ENCODE measurements at places on chromosomes 12 and 14.

- no peak for DNase-seq
Measured at GRCh38 chr12:119781804-119782203, 95.3 kb downstream of the CIT start.

GRCh38 chr12:108613548-108613947 lies 15.7 kb upstream of the TMEM119 start:
- no peak for DNase-seq

DNA sequence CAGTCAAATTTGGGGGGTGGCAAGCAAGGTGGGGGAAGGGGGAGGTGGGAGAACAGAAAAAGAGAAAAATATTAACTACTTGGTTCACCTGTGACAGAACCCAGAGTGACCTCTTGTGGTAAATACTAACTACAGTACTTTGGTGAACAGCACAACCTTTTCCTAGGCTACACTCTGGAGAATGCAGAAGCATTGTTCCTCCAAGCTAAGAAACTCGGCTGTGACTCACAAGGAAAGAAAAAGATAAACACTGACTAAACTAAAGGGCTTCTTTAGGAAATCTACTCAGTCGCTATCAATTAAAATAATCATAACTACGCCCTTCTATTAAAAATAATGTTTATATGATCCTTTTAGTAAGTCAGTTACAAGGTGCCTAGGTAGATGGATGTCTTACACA lies 5.4 kb downstream of the KCNH5 start:
- DNase-seq = no peak

- no peak for DNase-seq
Measured at GRCh38 chr14:83697099-83697498, 1832.8 kb upstream of the FLRT2 start.

DNA sequence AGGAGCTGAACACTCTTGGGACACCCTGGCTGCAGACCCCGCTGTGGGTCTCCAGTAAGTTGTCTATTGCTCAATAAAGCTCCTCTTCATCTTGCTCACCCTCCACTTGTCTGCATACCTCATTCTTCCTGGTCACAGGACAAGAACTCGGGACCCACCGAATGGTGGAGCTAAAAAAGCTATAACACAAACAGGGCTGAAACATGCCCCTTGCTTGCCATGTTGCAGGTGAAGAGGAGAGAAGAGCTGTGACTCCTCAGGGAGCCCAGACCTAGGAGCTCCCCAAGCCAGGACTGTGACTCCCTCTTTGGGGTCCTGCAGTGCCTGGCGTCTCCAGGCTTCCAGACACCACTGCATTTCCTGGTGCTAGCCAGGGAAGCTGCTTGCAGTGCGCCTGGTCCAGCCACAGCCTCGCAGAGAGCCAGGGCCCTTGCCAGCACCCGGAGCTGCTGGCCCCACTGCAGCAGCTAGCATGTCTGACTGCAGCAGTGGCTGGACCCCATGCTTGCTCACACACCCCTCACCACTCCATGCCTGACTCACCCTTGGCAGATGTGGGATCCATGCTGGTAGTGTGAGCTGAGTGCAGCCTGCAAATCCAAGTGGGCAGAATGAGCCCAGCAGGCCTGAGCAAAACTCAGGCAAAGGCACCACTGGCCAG lies 37.1 kb upstream of the OR5AU1 start:
- no peak for DNase-seq

- DNase-seq = peak; percentile 80
Measured at GRCh38 chr12:113103756-113104450, 31.7 kb downstream of the RASAL1 start.

- no peak for DNase-seq
Measured at GRCh38 chr12:61758661-61759060, 501.5 kb upstream of the USP15 start.

DNA sequence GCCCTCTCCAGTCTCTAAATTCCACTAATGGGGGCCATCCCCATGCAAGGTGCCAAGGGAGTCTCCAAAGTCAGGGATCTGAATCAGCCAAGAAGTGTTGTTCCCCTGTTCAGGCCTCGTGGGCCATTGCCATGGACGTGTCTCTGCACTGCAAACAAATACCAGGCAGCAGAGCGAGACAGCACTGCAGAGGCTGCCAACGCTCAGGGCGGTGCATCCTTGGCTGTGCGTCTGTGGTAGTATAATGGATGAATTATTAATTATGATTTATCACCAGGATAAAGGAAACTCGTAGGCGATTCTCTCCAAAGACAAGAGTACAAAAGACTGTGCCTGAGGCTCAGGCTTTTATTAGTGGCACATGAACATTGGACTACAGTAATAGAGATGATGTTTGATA lies 122.3 kb upstream of the NTF3 start:
- no peak for DNase-seq

DNA sequence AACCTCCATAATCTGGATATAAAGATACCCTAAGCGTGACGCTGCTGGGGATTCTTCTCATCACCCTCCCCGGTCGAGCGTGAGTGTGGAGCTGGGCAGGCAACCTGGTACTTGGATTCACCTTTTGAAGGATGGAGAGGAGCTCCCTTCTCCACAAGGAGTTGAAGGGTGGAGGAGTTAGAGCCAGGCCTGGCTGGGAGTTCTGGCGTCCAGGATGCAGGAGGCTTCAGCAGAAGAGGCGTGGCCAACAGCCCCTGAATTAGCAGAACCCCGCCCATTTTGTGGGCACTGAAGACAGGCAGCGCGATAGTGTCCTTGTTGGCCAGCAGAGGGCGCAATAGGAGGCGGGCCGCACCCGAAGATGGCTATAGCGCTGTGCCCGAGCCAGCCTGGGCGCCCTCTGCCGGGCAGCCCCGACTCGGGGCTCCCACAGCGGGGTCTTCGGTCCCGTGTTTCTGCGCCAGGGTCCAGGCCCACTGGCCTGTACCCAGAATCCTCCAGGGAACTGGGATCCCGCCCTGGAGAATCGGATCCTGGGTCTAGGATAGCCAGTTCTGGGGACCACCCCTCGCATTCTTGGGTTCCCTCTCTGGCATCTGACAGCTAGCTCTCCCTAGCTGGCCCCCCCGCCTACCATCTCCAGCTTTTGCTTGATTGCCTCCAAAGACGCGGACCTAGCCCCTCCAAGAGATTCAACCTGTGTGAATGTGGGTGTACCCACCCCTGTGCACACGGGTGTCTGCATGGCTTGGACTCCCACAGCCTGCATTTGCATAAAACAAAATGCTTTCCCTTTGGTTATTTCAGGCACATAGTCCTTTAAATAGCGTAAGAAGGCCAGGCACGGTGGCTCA lies 26.0 kb upstream of the SMUG1 start:
- peak; percentile 89 for DNase-seq

GRCh38 chr14:50560931-50561285 lies 963 bp downstream of the ATL1 start:
- peak; percentile 12 for DNase-seq

DNA sequence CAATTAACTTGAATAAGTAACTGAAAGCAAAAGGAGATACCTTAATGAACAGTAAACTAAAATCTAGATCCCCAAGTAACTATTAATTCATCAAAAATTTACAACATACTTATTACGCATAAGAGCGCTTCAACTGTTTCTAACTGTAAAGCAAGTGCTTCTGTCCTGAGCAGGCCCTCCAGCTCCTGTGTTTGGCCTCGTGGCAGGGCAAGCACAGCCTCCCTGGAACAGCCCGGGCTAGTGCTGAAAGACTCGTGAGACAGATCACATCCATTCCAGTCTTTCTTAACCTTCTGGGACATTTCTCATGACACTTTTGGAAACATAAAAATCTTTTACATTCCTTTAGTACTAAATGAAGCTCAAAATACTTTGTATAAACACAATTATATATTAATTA lies 178.8 kb upstream of the ABCD2 start:
- DNase-seq = no peak

DNA sequence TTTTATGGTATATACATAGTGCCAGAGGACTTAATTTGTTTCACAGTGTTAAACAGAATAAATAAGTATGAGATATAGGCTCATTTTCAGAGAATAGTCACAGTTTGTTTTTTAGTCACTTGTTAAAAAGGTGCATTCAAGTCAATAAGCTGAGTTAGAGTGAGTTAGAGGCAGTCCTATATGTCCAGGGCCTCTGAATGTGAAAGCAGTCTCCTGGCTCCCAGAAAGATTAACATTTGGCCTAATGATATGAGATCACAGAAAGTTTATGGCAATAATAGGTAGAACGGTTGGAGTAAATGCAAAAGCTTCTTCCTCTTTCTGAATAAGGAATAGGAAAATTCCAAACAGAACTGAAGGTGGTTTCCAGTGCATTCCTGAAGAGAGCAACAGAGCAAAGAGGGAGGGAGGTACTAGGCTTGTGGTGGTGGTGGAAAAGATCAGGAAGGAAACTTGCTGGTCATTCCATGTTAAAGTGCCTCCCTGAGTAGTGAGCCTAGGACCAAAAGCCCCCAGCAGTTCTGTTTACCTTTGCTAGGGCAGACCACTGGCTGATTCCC lies 54.4 kb downstream of the SLC38A4 start:
- no peak for DNase-seq

GRCh38 chr14:49945448-49946319 lies 52.8 kb downstream of the ARF6 start:
- DNase-seq = peak; percentile 34

DNA sequence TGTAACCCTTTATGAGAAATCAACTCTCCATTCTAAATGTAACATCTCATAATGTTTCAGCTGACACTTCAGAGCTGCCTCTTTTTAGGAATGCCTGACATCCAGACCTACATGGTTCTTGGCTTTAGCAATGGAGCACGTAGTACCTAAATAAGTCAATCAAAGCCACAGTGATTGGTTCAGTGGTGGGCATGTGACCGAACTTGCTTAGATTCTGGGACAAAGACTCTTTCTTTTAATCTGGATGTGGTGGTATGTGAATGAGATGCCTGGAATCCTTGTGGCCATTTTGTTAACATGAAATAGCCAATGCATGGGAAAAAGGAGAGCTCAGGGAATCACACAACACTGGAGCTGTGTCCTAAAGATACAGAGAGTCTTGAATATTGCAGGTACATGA lies 11.8 kb downstream of the GPR65 start:
- no peak for DNase-seq

GRCh38 chr14:47778631-47779030 lies 103.2 kb upstream of the MDGA2 start:
- DNase-seq = no peak

DNA sequence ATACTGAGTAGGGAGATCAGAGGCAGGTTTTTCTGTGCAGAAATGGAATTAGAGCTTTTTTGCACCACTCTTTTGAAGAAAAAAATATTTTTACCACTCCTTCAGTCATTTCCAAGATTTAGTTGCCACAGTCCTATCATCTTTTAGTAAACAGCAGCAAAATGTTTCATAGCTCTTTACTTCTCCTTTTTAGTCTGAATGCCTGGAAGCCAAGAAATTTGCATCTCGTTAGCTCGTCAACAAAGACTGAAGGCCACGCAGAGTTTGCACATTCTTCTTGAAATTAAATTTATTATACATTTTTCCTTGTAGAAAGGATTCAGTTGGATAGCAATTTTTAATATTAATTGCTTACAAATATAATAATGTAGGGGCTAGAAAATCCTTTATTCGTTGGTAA lies 544.5 kb upstream of the ATP2B1 start:
- no peak for DNase-seq

- DNase-seq = no peak
Measured at GRCh38 chr12:14921218-14921617, 17.1 kb downstream of the ERP27 start.

GRCh38 chr12:90090929-90091651 lies 382.5 kb upstream of the ATP2B1 start:
- DNase-seq = no peak

- DNase-seq = no peak
Measured at GRCh38 chr12:7093892-7094291, 1.6 kb upstream of the C1R start.

- no peak for DNase-seq
Measured at GRCh38 chr12:122265886-122266229, 436 bp downstream of the VPS33A start.

DNA sequence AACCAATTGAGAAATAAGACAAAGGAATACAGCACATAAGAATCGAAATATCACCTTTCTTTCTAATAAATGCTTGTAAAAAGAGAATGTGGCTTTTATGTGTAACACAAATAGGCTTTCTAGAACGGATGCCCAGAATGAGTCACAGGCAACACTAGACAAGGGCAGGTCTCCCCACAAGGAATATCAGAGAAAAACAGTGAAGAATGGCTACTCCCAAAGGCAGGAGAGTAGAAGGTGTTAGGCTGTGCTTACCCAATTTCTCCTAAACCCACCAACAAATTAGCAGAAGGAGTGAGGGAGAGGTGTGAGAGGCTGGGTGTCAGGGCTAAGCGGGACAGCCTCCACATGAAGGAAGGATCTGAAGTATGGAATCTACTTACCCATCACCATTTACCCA lies 55.2 kb downstream of the GALNT4 start:
- no peak for DNase-seq

DNA sequence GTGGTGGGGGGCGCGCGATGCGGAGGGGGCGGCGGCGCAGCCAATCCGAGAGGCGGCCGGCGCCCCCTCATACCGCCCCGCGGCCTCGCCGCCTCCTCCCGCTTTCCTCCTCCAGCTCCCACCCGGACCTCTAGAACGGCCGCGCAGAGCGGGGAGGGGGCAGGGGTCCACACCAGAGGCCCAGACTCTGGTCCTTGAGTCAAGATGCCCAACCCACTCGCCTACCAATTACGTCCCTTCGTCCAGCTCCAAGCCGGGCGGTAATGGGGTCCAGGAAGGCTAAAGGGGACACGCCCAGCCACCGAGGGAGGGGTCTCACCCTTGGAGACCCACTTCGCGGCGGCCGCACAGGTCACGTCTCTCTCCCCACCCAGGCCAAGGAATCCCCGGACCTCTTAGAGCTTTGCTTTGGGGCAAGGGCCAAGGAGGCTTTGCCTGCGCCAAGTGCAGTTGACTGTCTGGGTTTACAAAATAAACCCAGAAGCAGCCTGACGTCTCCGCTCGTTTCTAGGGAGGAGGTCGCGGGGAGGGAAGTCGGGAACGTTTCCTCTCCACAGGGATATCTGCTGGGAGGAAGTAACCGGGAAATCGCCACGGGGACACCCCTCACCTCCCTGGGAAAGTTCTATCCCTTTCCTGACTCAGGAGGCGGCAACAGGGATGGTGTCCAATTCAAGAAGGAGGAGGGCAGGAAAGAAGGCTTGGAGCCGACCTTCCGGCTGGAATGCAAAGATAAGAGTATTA lies 394 bp upstream of the AMIGO2 start:
- DNase-seq = peak; percentile 35

DNA sequence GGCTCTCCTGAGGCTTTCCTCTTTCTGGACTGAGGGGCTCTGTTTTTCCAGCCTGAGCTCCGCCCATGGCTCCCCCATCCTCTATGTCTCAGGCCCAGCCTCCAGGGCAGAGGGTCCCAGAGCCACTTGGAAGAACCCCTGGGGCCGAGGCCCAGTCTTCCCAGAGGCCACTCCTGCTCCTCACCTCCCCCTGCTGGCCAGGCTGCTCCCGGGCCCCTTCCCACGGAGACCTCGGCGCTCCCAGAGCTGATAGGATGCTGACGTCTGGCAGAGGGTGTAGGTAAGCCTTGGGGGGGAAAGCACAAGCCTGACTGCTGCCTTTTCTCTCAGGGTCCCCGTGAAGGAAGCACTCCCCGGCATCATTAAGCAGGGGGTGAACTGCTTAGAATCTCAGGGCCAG lies 51.4 kb downstream of the ERH start:
- DNase-seq = no peak

- no peak for DNase-seq
Measured at GRCh38 chr12:30296486-30296885, 399.2 kb downstream of the IPO8 start.

- DNase-seq = no peak
Measured at GRCh38 chr14:96423446-96424108, 31.6 kb downstream of the AK7 start.

- DNase-seq = no peak
Measured at GRCh38 chr14:103260629-103261124, 73.4 kb upstream of the EIF5 start.
